Right atrium auricular region (tissue), 2 donors: ENCODE measurements at places on chromosomes 12 and 14.

DNA sequence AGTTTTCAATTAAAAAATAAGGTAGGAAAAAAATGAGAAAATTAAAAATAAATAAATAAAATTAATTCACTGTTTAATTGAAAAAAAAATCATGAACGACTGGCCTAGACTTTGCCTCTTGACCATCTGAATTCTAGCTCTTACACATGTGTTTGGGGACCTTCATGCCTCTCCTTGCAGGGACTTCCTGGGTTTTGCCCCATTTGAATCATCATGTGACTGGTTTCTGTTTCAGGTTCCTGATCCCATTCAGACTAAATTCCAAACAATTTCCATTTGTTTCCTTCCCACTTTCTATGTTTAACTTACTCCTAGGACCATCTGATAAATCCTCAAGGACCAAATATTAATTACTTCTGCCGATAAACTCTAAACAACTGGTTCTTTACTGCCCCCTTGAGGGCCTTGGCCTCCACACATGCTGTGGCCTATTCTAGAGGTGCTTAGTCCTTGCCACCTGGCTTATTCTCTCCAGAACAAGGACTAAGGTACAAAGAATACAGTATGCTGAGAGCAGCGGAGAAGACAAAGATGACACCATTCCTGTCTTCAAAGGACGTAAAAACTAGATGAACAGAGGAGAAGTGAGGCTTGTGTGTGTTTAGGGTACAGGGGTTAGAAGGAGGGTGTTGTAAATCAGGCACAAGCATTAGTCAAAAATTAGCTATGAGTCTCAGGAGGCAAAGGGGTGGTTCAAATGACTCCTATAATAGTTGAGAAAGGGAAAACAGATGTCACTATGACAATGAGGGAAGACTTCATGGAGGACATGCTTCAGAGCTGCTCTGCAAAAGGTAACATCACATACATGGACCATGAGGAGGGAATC is 125.8 kb upstream of the AVPR1A start:
- DNase-seq, result no peak

DNA sequence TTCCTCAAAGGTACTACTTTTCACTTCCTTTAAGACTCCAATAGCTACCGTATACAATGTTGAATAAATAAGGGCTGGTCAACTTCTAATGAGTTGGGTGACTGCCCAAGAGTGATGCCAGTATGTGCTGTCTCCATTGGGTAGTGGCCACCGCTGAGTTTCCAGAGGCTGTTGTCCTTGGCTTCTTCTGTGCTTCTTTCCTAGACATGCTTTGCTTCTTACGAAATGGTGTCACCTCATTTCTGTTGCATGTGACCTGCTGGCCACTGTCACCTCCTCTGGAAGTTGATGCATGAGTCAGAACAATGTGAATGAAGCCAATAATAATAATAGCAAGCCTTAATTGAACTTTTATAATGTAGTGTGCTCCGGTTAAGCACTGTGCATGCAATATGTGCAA is 7.5 kb upstream of the NID2 start:
- DNase-seq, result peak; percentile 84

- no peak for DNase-seq
Observed at GRCh38 chr12:41055875-41056577, 132.1 kb upstream of the PDZRN4 start.

- DNase-seq, result no peak
Observed at GRCh38 chr12:45292486-45293195, 76.7 kb downstream of the ANO6 start.

DNA sequence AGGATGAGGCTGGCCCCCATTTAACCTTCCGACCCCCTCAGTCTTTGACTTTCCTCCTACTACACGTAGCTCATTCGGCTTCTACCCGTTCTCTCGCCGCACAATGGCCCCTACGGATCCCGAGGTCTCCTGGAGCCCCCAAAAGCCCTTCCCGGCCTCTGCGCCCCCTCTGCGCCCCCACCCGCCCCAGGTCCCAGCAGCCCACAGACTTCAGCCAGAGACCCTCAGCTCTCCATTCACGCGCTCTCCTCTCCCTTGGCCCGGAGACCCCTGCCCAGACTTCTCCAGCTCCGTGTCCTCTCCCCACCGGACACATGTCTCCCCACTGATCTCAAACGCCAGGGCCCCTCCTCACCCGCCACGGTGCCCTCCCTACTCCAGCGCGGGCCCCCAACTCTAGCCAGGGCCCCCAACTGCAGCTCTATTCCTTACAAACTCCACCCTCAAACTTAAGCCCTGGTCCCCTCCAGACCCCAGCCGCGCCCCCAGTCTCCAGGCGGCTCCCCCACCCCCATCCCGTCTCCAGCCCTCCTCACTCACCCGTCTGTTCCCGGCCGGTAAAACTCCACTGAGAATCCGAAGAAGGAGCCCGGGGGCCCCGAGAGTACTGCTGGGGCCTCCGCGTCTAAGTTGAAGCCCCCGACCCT is 502 bp downstream of the ITGA5 start:
- DNase-seq, result no peak

- no peak for DNase-seq
Observed at GRCh38 chr12:124041907-124042306, 68.9 kb downstream of the ZNF664 start.

GRCh38 chr14:95616745-95617144 is 69.5 kb upstream of the TCL1B start:
- DNase-seq, result no peak

DNA sequence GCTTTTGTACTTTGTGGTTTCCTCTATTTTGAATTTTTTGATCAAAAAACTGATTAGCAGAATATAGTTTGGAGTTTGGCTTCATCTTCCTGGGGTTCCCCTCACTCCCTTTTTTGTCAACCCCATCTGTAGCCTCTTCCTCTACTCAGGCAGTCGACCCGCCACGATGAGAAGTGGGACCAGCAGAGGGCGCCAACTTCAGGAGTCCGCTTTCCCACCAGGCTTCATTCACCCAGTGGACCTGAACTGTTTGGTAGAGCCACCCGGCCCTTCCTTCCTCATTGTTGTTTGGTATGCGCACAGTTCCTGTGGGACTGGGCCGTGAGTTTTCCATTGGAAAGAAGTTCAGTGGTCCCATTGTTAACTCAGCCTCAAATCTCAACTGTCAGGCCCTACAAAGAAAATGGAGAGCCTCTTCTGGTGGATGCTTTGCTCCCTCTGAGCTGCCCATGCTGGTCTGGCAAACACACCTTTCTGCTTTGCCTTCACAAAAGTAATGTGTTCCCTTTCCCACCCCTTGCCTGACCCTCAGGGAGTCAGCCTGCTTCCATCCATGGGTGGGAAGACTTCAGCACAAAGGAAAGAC is 21.7 kb downstream of the TMBIM6 start:
- DNase-seq, result peak; percentile 84

DNA sequence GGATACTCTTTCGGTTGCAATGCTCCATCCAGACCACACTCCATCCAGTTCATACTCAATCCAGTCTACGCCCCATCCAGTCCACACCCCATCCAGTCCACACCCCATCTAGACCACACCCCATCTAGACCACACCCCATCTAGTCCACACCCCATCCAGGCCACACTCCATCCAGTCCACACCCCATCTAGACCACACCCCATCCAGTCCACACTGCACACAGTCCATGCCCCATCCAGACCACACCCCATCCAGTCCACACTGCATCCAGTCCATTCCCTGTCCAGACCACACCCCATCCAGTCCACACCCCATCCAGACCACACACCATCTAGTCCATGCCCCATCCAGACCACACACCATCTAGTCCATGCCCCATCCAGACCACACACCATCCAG is 116.0 kb upstream of the RTL1 start:
- no peak for DNase-seq

- peak; percentile 70 for DNase-seq
Observed at GRCh38 chr12:3117144-3117581, 40.0 kb downstream of the TSPAN9 start.

DNA sequence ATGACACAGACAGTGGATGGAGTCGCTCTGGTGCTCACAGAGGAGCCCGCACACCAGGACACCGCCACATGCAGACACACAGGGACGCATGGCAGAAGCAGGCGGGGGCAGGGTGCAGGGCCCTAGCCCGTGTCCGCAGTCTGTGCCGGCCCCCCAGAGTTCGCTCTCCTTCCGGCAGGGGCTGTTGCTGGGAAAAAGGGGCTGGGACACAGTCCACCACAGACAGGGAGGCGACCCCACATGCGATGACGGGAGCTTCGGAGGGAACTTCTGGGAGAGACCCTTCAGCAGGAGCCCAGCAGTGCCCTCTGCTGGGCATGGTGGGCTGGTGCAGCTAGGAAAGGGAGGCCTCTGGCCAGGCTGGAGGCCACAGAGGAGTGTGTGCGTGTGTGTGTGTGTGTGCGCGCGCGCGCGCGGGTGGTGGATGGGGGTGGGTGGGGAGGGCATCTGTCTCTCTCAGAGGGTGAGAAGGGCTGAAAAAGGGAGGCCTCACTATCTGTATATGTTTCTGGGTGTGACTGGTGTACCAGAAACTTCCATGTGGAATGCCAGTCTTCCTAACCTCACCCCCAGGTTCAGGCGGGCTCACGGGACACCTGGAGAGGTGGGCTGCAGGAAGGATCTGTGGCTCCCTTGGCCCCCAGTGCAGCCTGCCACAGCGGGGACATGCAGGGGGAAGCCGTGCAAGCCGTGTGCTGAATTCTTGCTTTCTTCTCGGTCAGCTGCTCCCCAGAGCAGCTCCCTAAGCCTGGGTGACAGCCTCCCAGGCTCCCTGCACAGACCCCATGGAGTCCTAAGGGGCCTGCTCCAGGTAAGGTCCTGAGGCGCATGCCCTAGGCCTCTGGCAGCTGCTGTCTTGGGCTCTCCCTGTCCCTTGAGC is 60.7 kb downstream of the PLEKHG3 start:
- peak; percentile 79 for DNase-seq

DNA sequence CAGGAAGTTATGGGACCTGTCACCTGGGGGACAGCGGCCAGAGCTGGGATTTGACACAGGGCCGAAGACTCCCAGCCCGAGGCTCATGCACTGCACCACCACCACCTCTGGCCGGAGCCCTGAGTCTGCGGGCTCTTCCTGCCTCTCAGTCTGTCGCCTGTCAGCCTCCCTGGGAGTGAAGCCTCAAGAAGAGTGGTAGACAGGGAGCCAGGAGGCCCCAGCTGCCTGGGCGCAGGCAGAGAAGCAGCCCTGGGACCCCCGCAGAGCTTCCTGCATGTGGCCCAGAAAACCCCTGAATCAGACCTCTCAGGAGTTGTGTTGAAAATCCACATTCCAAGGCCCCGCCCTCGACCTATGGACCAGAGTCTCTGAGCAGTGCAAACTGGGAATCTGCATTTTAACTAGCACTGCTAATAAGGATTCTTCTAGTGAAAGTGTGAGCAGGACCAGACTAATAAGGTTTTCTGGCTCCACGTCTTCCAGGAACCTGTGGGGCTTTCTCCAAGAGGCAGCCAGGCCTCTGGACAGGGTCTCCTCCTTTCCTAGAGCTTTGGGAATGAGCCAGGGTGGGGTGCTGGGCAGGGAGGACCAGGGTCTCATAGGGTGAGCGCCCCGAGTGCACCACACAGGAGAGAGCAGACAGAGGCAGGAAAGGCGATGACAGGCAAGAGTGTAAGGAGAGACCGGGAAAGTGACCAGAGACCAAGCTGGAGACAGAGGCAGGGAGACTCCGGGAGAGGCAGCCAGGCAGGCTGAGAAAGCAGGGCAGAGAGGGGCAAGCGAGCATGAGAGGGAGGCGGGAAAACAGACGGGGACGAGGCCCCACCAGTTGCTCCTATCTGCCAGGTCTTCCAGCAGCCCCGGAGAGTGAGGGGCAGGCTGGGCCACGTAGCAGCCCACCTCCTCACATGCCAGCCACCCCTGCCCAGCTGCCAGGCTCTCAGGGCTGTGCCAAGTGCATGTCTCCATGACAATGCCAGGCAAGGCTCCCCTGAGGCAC is 112.4 kb downstream of the BCL11B start:
- no peak for DNase-seq

DNA sequence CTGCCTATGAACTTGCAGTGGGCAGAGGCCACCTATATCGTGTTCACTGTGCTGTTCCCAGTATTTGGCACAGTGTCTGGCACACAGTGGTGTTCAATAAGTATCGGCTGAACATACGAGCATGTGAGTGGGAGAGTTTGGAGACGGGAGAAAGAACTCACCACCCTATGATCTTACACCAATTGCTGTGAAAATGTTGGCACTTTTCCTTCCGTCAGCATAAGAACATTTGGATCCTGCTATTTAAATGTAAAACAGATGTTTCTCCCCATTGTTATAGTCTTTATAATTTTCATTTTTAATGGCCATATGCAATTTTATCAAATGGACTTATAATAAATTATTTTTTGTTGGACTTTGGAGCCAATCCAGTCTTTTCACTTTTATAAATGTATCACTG is 144.4 kb downstream of the EFCAB11 start:
- DNase-seq, result no peak

- DNase-seq, result no peak
Observed at GRCh38 chr14:72906316-72906715, 12.4 kb upstream of the DPF3 start.
